ENCODE measurements at places on chromosomes 6 and 20.
A peak's percentile ranks its signal among the peaks of the same experiment; 100 is the strongest.

DNA sequence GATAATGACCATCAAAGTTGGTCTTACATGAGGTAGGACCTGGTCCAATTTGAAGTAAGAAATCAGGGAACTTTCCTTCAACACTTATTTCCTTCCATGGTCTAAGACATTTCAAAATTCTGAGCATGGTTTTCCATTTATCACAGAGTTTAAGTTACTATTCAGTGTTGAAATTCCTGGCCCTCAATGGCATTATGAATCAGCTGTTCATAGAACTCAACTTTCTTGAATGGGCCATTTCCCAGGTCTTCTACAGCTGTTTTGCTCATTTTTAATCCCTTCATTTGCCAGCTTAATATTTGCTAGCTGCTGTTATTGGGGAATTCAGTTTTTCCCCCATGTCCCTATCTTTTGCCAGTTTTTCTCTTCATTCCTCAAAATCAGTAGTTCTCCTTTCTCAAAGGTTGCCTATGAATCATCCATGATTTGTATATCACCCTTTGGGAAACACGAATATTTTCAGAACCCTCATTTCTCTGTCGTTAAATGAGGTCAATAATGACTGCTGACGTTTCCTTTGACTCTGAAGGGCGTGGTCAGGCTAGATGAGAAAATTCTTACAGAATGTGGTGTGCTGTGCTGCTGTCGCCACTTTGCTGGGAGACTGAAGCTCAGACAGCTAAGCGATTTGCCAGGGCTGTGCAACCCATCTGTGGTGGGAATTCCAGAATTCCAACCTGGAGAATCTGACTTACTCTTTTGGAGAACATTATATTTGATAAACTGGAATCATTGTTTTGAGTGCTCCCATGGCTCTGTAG, 216.5 kb upstream of the FLRT3 start:
- no peak for DNase-seq

DNA sequence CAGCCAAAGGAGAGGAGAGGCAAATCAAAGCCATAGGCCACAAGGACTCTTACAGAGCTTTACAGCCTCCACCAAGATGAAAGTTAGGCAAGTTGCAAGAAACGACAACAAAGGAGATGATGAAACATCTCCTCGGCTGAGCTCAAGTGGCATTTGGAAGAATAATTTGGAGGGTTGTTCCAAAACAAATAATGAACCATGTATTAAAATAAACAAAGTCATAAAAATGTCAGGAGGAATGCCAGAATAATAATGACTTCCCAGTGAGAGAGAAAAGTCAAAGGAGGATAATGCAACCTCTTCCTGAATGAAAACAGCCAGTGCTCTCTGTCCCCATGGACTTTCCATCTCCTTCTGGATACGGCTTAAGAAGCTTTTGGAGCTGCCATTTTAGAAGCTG, 371.4 kb upstream of the ID4 start:
- peak; percentile 34 for DNase-seq

GRCh38 chr6:41894366-41895299, 542 bp downstream of the USP49 start:
- no peak for DNase-seq

DNA sequence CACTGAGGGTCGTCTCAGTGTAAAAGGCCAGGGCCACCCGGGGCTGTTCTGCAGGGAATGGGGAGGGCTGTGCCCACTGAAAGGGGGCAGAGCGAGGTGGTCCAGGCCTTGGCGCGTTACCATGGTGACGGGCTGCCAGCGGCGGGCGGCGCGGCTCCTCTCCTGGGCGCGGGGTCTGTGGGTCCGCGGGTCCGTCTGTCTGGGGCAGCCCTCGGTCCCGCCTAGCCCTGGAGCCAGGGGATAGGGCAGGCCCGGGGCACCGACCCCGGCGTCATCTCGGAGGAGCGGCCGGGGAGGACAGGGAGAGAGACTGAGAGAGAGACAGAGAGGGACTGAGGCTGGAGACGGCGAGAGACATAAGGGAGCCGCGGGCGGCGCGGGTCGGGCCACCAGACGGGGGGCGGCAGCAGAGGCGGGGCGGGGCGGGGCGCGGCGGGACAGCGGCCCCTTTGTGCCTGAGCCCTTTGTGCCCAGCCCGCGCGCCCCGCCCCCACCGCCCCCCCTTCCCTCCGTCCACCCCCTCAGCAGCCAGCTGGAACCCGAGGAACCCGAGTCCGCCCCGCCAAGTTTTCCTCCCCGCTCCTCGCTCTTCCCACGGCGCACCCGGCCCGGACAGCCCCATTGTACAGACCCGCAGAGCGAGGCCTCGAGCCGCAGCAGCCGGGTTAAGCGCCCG, at the start of gene KIAA1755:
Gene KIAA1755 (minus strand): TSS at position 358 of the 676 bp plus-strand sequence. CDS start 235 bp downstream, at position 123.
- no peak for DNase-seq

DNA sequence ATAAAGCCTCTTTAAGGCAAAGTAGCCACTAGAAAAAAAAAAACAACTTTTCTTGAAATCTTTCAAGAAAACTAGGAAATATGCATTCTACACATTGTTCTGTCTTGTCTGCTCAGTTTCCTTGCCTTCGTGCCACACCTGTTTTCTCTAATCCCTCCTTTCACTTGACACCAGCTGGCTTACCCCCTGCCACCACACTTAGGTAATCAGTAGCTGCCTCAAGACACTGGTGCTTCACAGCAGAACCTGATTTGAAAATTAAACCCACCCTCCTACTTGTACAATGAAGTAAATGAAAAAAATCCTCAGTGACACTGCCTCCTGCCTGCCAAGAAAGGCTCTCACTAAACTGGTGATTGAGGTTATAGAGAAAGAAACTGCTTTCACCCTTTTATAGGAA, 45.8 kb upstream of the SCML4 start:
- DNase-seq, result no peak

DNA sequence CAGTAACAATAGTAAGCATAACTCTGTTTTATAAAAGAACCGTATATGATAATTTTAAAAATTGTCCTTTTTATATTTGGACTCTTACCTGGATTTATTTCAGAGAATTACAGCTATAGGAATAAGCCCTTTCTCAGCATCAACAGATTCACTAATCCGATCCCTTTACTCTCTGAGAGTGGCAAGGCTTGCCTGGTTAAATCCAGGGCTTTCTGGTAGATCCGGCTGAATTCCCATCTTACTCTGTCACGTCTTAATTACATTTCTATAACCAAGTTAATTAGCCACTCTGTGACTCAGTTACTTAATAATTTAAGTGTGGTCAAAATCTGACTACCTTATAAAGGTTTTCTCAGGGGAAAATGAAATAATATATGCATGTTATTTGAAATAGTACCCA, 294.7 kb downstream of the FRK start:
- DNase-seq, result no peak

DNA sequence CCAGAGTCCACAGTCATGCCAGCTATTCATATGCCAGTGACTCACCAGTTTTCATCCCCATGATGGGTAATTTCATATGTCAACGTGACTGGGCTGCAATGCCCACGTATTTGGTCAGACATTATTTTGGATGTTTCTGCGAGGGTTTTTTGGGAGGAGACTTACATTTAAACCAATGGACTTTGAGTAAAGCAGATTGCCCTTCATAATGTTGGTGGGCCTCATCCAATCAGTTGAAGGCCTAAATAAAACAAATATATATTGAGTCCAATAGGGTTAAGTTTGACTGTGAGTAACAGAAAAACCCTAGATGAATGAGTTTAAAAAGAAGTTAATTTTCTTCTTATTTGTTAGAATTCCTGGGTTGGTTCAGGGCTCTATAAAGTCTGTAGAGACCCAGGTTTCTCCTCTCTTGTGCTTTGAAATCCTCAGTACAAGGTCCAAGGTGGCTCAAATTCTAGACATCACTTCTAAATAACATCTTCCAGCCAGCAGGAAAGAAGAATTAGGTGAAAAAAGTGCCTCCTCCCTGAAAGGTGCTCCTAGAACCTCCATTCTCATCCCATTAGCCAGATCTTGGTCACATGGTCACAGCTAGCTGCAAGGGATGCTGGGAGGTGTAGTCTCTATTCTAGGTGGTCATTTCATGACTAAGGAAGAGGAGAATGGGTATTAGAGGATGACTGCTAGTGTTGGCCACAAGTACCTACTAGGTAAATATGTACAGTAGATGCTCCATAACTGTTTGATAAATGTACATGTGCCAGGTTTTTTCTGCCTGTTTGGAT, 16.7 kb upstream of the NEDD9 start:
- DNase-seq, result no peak

GRCh38 chr20:4708856-4709255, 12.9 kb upstream of the PRND start:
- DNase-seq, result no peak

DNA sequence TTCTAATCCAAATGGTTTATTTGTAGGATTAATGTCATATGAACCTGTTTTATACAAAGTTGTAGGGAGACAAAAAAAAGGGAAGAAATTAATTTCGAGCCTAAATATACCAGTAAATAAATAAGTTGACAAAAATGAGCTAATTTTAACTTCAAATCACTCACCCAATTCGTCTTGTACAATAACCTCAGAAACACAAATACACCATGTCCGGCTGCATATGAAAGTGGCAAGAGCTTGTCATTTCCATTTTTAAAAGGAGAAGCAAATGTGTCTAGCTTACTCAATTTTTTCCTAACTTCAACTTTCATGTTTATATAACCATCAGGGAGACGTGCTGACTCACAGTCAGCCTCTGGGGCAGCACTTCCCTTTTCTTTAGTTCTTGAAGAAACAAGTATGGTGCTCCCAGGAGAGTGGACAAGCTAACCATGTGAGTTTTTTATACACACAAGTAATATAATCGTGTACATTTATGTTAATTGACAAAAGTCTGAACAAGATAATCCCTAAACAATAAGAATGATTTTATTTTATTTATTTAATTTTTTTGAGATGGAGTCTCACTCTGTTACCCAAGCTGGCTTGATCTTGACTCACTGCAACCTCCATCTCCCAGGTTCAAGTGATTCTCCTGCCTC, 55.5 kb upstream of the SGK1 start:
- DNase-seq, result no peak

DNA sequence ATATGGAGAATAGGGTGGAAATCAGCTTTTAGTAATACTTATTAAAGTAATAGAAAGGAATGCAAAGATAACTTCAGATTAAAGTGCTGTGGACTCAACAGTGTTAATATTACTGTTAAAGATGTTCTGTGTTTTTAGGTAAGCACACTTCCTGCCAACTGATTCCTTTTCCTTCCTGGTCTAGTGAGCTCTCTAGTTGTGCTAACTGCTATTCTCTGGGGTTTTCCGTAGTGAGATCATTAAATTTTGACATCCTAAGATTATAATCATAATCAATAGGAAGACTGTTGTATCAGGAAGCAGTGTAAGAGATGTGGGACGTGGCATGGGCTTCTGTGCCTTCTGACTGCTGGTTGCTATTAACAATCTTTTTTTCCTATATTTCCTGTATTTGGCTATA, 1.2 kb upstream of the TMEM217 start:
- no peak for DNase-seq

DNA sequence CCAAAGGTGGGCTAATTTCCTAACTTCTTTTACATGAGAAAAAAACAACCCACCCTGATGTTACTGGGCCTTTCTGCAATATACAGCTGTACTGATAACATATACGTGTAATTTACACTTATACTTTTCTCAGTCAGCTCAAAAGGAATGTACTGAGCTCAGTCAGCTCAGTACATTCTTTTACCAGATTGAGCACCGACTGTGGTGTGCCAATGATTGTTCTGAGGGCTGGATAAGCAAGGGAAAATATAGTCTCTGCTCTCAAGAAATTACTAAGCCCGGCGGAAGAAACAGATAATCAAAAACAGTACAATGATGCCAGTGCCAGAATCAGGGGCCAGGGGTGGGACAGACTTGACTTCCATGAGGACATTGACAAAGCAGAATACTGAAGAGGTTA, 10.0 kb upstream of the BLOC1S5 start:
- no peak for DNase-seq

- DNase-seq, result no peak
Measured at GRCh38 chr20:1567392-1568162, 10.1 kb upstream of the SIRPD start.

DNA sequence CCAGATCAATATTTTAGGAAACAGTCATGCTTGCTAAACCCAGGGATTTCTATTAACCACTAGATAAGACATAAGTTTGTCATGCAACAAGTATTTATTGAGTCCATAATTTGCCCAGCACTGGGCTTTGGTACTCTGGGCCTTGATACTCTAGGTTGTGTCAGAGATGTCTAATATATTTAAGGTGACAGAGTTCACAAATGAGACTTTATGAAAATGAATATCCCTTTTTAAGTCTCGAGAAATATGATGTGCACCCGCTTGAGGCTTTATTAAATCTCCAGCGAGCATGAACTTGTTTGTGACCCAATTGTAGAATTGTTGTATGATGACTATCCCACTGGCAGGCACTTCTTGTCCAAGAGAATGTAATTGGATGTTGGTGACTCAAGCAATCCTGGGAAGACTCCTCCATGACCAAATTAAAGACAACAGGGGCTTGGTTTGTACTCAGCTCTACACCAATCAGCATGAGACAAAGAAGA, 109.2 kb downstream of the ESR1 start:
- DNase-seq, result no peak

DNA sequence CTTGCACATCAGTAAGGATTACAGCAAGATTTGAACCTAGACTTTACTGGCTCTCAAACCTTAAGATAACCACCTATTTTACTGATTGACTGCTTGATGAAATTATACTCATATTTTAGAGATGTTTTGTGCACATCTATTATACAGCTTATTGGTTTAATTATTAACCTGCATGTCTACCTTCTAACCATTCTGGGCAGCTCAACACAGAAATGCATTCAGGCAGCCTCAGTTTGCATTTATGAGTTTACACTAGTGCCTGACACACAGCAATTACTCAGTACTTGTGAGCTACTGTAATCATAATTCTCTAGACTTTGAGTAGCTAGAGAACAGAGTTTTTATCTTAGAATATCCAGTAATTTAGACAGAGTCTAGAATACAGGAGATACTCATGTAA, 273.9 kb upstream of the THEMIS start:
- no peak for DNase-seq

- DNase-seq, result no peak
Measured at GRCh38 chr6:112680091-112680490, 333.0 kb downstream of the RFPL4B start.
